ENCODE measurements at places on chromosomes 4 and X.
A peak's percentile ranks its signal among the peaks of the same experiment; 100 is the strongest.

GRCh38 chrX:115940888-115941332 is 229.6 kb upstream of the AGTR2 start:
- no peaks in the 10 kb centered on the region for H3K36me3 ChIP-seq
- peaks cover 6% of the 10 kb centered on the region for H3K27me3 ChIP-seq
- H3K4me1 ChIP-seq: no peaks in the 10 kb centered on the region
- DNase-seq: peak; percentile 88
- H3K4me3 ChIP-seq: no peak overlapping the region
- H3K27ac ChIP-seq: no peak overlapping the region

DNA sequence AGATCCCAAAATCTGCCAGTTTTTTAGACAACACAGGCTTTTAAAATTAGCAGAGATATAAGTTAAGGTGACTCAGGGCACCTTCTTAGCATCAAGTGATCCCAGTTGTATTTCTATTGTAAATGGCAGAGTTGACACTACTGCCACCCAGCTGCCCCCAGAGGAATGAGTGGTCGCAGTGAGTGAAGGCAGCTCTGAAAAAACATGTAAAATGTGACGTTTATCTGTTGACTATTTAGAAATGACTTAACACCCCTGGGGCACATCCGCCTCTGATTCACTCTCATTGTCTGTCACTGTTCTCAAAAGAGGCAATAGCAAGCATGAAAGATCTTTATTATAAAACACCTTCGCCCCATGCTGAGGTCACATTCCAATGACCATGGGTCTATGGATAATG is 592.4 kb downstream of the ACTRT1 start:
- no peak for DNase-seq
- H3K4me3 ChIP-seq: no peak overlapping the region
- no peak overlapping the region for H3K27ac ChIP-seq
- H3K4me1 ChIP-seq: no peaks in the 10 kb centered on the region
- no peaks in the 10 kb centered on the region for H3K36me3 ChIP-seq
- no peaks in the 10 kb centered on the region for H3K27me3 ChIP-seq

DNA sequence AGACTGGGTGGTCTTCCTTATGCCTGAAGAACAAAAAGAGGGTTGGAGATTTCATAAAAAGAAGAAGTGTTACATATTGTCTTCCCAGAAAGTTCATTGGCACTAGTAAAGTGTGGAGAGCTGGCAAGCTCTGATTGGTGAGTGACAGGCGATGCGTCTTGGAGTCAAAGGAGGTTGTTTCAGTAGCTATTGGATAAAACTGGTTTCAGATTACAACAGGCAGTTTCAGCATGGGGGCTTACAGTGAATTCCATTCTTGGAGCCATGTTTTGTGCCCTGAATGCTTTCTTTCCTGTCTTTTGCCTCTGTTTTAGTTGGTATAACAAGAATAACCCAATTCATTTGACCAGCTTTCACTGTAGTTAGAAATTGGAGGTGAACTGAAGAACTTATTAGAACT is 750.5 kb downstream of the ADGRL3 start:
- no peaks in the 10 kb centered on the region for H3K27me3 ChIP-seq
- H3K4me1 ChIP-seq: no peaks in the 10 kb centered on the region
- DNase-seq: no peak
- no peaks in the 10 kb centered on the region for H3K36me3 ChIP-seq

DNA sequence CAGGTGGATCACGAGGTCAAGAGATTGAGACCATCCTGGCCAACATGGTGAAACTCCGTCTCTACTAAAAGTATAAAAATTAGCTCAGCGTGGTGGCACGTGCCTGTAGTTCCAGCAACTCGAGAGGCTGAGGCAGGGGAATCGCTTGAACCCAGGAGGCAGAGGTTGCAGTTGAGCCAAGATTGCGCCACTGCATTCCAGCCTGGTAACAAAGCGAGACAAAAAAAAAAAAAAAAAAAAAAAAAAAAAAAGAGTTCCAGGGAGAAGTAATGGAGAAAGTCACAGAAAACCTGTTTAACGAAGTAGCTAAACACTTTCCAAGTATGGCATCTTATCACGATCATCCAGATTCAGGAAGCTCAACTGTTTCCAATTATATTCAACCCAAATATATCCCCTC is 10.9 kb downstream of the KLHL4 start:
- no peaks in the 10 kb centered on the region for H3K4me1 ChIP-seq
- no peak for DNase-seq
- H3K36me3 ChIP-seq: no peaks in the 10 kb centered on the region
- no peaks in the 10 kb centered on the region for H3K27me3 ChIP-seq
- no peak overlapping the region for H3K27ac ChIP-seq

- no peaks in the 10 kb centered on the region for H3K36me3 ChIP-seq
- no peaks in the 10 kb centered on the region for H3K4me1 ChIP-seq
- H3K27ac ChIP-seq: no peak overlapping the region
- no peak for DNase-seq
- no peak overlapping the region for H3K4me3 ChIP-seq
- H3K27me3 ChIP-seq: no peaks in the 10 kb centered on the region
Observed at GRCh38 chr4:52890521-52890791, 28.3 kb downstream of the RASL11B start.

DNA sequence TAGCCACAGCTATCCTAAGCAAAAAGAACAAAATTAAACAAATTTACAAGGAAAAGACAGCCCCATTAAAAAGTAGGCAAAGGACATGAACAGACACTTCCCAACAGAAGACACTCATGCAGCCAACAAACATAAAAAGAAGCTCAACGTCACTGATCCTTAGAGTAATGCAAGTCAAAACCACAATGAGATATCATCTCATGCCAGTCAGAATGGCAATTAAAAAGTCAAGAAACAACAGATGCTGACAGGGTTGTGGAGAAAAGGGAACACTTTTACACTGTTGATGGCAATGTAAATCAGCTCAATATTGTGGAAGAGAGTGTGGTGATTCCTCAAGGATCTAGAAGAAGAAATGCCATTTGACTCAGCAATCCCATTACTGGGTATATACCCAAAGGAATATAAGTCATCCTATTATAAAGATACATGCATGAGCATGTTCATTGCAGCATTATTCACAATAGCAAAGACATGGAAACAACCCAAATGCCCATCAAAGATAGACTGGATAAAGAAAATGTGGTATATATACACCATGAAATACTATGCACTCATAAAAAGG is 163.0 kb upstream of the TET2 start:
- H3K4me1 ChIP-seq: no peaks in the 10 kb centered on the region
- DNase-seq: no peak
- H3K4me3 ChIP-seq: no peak overlapping the region

DNA sequence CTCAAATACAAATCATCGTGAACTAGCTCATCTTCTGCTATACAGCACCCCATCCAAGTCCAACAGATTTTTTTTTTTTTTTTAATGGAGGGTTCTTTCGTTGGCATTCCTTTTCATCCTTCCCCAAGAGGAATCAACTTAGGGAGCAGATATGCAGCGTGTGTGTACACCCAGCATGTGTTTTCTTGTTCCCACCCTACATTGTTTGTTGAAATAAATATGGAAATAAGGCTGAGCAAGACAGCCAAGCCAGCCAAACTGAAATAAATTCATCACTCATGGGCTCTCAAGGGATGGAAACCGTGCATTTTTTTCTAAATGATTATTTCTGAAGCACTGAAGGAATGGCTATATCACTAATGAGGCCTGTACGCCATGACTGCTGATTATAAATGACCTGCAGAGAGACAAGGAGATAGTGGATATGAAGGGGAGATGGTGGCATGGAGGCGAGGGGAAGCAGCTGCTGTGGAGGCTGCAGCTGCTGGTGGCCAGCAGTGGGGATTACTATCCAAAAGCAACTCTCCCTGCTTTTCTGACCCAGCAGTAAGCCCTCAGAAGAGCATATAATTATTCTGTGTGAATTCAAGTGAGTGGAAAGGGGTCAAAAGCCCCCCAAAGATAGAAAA is 173.9 kb downstream of the MGST2 start:
- DNase-seq: no peak
- no peak overlapping the region for H3K4me3 ChIP-seq
- H3K27me3 ChIP-seq: no peaks in the 10 kb centered on the region
- H3K4me1 ChIP-seq: peaks cover 4% of the 10 kb centered on the region

GRCh38 chr4:167717495-167717894 is 374.8 kb upstream of the ANXA10 start:
- no peak overlapping the region for H3K27ac ChIP-seq
- H3K4me3 ChIP-seq: no peak overlapping the region
- no peaks in the 10 kb centered on the region for H3K4me1 ChIP-seq
- no peak for DNase-seq

DNA sequence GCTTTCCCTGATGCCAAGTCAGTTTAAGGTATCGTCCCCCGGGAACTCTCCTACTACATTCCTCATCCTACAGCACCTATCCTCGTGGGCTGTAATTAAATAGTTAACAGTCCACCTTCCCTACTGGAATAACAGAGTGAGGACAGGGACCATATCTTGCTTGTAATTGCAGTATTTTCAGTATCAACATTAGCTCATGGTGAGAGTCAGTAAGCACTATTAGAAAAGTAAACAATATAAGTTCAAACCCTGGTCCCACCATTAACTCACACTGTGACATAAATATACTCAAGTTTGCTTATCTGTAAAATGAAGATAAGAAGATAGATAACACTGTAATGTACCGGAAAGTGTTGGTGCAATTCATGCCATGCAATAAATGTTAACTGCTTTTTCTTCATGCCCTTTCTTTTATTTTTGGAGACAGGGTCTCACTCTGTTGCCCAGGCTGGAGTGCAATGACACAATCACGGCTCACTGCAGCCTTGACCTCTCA is 61.3 kb downstream of the SH3RF1 start:
- H3K27ac ChIP-seq: no peak overlapping the region
- no peak for DNase-seq
- no peaks in the 10 kb centered on the region for H3K27me3 ChIP-seq
- peaks cover 3% of the 10 kb centered on the region for H3K4me1 ChIP-seq
- H3K36me3 ChIP-seq: no peaks in the 10 kb centered on the region

DNA sequence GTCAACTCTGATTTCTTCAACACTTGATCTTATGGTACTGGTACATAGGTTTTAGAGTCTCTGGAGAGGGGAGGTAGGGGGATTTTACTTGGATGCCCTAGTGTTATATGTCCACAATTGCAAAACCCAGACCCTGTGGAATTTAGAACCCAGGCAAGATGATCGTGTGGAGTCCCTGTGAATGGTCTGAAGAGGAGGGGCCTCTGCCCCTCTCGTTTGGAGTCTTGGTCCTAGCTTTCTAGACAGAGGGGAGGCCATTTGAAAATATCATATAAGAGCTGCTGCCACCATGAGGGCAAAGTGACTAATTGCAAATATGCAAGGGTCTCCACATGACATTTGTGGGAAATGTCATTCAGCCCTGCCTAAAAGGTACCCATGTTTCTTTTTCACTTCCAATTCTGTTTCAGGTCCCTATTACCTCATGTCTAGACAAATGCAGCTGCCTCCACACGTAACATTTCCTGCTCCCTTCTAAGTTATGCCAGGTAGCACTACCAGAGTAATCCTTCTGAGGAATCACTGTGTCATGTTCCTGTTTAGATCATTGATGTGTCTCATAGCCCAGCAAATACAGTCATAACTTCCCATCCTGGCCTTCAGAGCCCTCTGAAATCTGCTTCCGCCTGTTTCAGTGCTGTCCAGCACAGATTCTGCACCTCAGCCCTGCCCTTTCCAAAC is 126.8 kb downstream of the KLHL8 start:
- DNase-seq: peak; percentile 48
- H3K36me3 ChIP-seq: no peaks in the 10 kb centered on the region
- no peaks in the 10 kb centered on the region for H3K4me1 ChIP-seq

DNA sequence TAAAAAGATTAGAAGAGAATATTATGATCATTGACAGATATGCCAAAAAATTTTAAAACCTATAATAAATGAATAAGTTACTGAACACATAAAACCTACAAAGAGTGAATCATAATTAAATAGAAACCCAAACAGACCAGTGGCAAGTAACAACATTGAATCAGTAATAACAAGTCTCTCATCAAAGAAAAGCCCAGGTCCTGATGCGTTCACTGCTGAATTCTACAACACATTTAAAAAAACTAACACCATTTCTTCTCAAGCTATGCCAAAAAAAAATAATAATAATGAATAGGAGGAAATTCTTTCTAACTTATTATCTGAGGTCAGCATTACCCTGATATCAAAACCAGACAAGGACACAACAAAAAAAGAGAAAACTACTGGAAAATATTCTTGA is 30.6 kb downstream of the ACTRT1 start:
- H3K4me1 ChIP-seq: no peaks in the 10 kb centered on the region
- no peak overlapping the region for H3K4me3 ChIP-seq
- no peak overlapping the region for H3K27ac ChIP-seq
- no peaks in the 10 kb centered on the region for H3K27me3 ChIP-seq

- H3K27ac ChIP-seq: no peak overlapping the region
- H3K4me3 ChIP-seq: no peak overlapping the region
- H3K27me3 ChIP-seq: no peaks in the 10 kb centered on the region
- DNase-seq: no peak
- H3K4me1 ChIP-seq: no peaks in the 10 kb centered on the region
Observed at GRCh38 chr4:167784826-167785225, 307.5 kb upstream of the ANXA10 start.

GRCh38 chr4:70158576-70158975 is 4.5 kb downstream of the PRR27 start:
- no peaks in the 10 kb centered on the region for H3K27me3 ChIP-seq
- DNase-seq: no peak
- no peak overlapping the region for H3K27ac ChIP-seq
- no peaks in the 10 kb centered on the region for H3K36me3 ChIP-seq
- H3K4me3 ChIP-seq: no peak overlapping the region

DNA sequence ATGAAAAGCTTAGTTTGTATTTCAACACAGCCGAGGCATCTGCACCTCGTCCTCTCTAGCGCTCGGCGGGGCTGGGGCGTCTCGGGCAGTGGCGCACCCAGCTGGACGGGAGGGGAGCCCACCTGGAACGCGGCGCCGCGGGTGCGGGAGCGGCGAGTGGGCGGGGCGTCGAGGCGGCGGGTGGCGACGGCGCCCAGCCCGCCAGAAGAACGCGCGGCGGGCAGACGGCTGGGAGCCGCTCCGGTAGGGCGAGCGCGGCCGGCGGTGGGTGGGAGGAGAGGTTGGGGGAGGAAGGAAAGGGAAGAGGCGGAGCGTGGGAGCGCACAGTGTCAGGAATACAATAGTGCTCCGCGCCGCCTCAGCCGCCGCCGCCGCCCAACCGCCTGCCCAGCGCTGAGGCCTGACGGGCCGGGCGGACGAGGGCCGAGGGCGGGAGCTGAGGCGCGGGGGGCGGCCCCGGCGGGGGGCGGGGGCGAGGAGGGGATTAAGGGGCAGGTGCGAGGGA is at the start of gene JADE3:
TSS of gene JADE3 (plus strand) at position 324 of the 505 bp plus-strand sequence. CDS start 72,474 bp downstream, outside the sequence.
- peak within 1 kb of the TSS; percentile 66 for H3K4me3 ChIP-seq
- H3K36me3 ChIP-seq: no peaks in the 10 kb centered on the region
- H3K4me1 ChIP-seq: no peaks in the 10 kb centered on the region
- H3K27me3 ChIP-seq: no peaks in the 10 kb centered on the region
- H3K27ac ChIP-seq: no peak within 1 kb of the TSS

DNA sequence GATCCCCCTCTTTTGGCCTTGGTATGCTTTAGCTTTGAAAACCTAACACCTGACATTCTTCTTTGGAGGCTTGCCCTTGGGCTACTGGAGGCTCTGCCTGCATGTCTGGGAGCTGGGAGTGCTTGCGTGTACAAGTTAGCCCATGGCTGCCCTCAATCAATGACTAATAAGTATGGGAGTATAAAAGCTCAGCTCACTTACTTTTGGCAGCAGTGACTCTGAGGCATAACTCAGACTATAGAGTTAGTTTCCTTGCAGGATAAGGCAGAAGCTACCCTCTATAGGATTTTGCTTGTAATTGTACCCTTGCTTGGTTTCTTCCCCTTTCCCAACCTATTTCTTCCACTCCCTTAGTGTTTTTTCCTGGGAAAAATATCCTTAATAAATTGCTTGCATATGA is 247.9 kb downstream of the PPP1R2C start:
- H3K36me3 ChIP-seq: no peaks in the 10 kb centered on the region
- H3K27ac ChIP-seq: no peak overlapping the region
- no peak overlapping the region for H3K4me3 ChIP-seq
- no peak for DNase-seq
- H3K27me3 ChIP-seq: no peaks in the 10 kb centered on the region
- H3K4me1 ChIP-seq: no peaks in the 10 kb centered on the region
